ENCODE measurements at places on chromosomes 2 and 18.
A peak's percentile ranks its signal among the peaks of the same experiment; 100 is the strongest.

GRCh38 chr2:235992024-235992423, 176.2 kb downstream of the GBX2 start:
- no peak for DNase-seq

DNA sequence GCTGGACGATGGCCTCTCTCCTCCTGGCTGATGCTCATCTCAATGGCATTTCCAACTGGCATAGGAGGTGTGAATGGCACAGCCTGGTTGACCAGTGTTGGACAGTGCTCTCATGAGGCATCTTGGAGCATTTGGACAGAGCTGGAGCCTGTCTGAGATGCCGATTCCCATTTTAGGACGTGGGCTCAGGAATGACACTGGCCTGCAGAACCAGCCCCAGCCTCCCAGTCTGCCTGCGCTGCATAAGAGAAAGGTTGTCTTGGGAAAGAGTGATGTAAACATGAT, 118.2 kb upstream of the COPS8 start:
- DNase-seq: no peak

DNA sequence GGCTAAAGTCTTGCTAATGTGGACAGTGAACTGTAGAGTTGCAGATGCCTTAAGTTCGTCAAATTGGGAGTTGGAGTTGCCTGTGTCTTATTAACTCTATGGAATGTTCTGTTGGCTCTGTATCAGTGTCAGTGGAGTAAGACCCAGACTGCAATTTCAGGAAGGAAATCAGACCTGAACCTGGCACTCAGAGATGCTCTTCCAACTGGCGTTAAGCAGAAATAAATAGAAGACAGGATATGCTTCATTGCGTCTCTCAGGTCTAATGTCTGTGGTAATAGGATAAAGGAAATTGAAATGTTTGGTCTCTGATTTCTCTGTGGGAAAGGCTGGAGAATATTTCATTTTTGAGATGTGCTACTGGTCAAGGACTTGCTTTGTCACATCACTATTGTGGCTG, 846.7 kb upstream of the ID2 start:
- DNase-seq: no peak

DNA sequence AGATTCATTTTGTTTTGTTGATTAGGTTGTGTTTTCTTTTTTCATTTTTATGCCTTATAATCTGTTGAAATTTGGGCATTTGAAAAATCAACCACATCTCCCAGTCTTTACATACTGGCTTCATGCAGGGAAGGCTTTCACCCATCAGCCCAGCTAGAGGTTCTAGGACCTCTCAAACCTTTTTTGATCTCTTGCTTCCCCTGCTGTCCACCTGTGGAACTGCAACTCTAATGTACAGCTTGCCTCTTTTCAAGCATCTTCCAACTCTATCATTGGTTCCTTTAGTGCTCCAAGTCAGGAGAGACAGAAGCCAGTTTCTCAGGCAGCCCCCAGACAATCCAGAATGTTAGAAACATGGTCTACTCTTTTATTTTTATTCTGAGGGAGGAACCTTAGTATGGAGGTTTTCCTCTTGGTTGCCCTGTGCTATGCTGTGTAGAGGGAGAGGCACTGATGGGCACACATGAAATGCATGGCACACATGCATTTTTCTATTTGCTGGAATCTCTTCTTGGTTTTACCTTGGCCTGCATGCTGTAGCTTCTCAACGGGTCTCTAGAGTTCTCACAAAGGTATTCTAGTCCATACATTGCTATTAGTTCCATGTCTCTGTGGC, 107.2 kb upstream of the L3MBTL4 start:
- no peak for DNase-seq

- DNase-seq: no peak
Observed at GRCh38 chr2:215874418-215874817, 138.9 kb downstream of the MREG start.

- no peak for DNase-seq
Observed at GRCh38 chr18:12041561-12041960, 52.1 kb upstream of the ANKRD62 start.

DNA sequence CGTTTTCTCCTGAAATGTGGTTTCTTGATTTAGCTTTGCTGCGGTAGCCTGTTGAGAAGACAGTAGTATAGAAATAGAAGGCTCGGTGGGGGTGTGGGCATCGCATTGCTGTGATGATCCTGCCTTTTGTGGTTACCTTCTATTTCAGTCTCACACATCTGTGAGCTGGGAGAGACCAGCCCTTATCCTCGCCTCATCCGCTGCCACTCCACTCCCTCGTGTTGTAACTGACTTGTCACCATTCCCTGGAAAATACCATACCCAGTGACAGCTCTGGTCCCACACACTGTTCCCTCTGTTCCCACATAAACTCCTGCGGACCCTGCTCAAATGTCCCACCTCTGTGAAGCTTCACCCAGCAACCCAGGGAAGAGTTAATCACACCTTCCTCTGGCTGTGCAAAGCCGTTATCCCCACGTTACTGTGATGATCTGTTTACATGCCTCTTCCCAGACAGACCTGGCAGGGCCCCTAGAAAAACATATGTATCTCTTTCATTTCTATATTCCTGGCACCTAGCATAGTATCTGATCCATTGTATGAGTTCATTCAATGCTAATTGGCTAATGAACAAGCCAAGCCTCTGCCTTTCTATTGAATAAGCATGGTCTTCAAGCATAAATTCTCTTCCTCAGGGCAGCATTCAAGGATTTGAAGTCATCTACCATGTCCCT, 114.6 kb downstream of the MAPK4 start:
- no peak for DNase-seq

- no peak for DNase-seq
Observed at GRCh38 chr2:127968610-127969339, 59.1 kb downstream of the SAP130 start.

DNA sequence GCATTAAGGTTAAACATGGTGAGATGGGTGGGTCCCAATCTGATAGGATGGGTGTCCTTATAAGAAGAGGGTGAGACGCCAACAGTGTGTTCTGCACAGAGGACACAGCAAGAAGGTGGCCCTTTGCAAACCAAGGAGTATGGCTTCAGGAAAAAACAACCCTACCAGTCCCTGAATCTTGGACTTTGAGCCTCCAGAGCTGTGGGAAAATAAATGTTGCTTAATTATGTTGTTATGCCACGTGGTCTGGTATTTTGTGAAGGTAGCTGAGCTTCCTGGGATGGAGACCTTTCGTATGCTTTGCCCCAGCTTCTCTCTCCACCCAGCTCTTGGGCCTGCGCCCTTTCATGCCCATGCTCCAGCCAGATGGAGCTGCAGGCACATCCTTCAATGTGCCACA, 114.2 kb upstream of the EPC2 start:
- no peak for DNase-seq

DNA sequence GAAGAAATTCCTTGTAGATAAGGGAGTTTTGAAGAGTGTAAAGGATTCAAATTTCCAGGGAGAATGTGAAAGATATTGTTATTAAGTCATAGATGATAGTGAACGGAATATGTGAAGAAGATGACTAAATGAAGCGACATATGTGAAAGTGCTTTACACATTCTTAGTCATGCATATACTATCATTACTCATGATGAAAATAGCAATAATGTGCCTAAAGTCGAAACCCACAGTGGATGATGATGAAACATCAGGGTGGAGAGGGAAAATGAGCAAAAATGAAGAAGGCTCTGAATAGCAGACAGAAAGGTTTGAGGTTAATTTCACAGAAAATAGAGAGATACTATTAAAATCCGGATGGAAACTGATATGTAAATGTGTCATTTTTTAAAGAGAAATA, 1237.1 kb downstream of the LRP1B start:
- no peak for DNase-seq

- DNase-seq: no peak
Observed at GRCh38 chr18:13457327-13457726, 238.8 kb downstream of the LDLRAD4 start.

GRCh38 chr18:3330622-3331021, 68.7 kb downstream of the MYL12B start:
- DNase-seq: no peak

- DNase-seq: no peak
Observed at GRCh38 chr2:100962366-100963025, 39.6 kb upstream of the RPL31 start.

DNA sequence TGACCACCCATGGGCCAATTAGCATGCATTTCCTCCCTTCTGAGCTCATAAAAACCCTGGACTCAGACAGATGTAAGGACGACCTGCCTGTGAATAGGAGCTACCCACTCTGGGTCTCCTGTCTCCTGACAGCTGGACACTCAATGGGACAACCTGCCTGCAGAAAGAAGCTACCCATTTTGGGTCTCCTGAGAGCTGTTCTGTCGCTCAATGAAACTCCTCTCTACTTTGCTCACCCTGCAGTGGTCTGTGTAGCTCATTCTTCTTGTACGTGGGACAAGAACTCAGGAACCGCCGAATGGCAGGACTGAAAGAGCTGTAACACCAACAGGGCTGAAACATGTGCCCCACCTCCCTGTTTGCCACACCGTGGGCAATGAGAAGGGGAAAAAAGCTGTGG, 60.3 kb upstream of the DYNC1I2 start:
- no peak for DNase-seq

DNA sequence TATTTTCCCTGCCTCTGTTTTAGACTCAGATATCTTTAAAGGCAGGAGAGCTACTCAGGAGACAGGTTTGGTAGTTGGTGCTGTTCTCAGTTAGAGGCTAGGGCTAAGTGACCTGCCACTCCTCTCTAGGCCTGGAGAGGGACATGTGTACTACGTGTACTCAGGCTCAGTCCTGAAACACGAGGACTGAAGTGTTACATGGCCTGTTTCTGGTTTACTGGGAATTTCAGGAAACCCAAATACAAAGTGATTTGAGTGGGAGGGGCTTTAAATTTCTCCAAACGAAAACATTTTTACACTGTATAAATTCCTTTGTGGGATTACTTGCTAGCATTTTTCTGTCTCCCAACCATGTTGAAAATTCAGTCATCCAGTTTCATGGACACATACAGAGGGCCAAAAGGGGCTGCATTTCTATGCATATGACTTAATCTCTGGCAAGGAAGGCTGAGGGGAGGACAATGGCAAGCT, 343.3 kb downstream of the CYP26B1 start:
- no peak for DNase-seq

GRCh38 chr2:47075361-47076125, 79.6 kb downstream of the STPG4 start:
- DNase-seq: no peak

DNA sequence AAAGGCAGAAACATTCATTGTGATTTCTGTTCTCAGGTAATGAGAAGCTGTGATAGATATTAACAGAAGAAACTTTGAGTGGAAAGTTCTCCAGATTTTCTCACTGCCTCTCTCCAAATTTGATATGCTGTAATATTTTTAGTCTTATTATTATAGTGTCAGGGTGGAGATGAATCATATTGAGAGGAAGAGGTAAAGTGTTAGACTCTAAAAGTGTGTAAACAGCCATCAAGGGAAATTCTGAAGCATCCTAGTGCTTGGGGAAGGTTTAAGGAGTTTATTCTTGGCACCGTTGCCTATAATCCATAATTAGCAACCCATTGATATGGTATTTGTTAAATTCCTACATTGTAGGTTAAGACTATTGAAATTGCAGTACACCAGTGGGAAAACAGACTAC, 104.7 kb upstream of the NABP1 start:
- DNase-seq: no peak

GRCh38 chr2:167692936-167693335, 554.5 kb downstream of the STK39 start:
- no peak for DNase-seq

GRCh38 chr2:119508756-119509155, 15.5 kb downstream of the SCTR start:
- no peak for DNase-seq

GRCh38 chr2:130327703-130328527, 14.8 kb upstream of the IMP4 start:
- DNase-seq: no peak

DNA sequence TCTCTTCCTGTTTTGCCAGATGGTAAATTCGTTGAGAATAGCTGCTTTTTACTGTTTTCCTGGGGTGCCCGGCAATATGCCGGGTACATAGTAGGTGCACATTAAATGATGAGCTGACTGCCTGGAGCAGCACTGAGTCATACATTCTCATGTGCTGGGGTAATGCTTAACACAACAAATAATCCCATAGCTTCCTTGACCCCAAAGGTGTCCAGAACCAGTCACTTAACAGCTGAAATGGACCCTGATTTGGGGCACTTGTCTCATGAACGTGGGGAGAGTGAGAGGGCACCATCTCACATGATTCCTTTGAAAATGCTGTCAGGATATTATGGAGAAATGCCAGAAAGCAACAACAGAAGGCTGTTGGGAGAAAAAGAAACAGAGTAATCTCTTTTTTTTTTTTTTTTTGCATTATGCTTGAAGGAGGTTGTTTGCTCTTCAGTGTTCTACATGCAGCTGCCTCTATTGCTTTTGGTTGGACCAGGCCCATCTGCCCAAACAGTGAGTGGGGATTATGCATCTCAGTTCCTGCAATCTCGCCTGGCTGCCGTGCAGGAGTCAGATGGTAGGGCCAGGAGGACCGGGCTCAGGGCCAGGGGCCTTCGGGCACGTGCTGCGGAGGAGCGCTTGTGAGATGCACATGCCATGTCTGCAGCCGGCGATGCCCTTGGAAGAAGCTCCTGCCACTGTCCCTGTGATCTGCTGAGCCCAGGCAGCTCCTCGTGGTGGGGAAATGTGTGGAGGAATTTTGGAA, 162.1 kb downstream of the SH3RF3 start:
- DNase-seq: peak; percentile 45

GRCh38 chr18:76922107-76922506, 99.8 kb downstream of the ZNF236 start:
- peak; percentile 27 for DNase-seq

DNA sequence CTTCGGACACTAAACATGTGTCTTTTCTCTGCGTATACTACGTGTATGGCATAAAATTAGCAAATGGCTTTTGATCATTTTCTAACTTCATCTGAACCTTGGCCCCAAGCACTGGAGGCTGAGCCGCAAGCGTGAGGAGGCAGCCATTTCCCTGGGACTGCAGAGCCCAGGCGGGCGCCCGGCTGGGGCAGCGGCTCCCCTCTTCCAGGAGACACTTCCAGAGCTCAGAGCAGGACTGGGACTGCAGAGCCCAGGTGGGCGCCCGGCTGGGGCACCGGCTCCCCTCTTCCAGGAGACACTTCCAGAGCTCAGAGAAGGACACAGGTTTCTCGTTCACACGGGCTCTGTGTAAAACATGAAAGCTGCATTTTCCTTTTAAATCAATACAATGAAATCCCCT, 484.1 kb upstream of the SALL3 start:
- no peak for DNase-seq
